ENCODE measurements at places on chromosomes 5 and 9.

- DNase-seq, result no peak
Observed at GRCh38 chr9:131874447-131874846, 134.6 kb upstream of the RAPGEF1 start.

DNA sequence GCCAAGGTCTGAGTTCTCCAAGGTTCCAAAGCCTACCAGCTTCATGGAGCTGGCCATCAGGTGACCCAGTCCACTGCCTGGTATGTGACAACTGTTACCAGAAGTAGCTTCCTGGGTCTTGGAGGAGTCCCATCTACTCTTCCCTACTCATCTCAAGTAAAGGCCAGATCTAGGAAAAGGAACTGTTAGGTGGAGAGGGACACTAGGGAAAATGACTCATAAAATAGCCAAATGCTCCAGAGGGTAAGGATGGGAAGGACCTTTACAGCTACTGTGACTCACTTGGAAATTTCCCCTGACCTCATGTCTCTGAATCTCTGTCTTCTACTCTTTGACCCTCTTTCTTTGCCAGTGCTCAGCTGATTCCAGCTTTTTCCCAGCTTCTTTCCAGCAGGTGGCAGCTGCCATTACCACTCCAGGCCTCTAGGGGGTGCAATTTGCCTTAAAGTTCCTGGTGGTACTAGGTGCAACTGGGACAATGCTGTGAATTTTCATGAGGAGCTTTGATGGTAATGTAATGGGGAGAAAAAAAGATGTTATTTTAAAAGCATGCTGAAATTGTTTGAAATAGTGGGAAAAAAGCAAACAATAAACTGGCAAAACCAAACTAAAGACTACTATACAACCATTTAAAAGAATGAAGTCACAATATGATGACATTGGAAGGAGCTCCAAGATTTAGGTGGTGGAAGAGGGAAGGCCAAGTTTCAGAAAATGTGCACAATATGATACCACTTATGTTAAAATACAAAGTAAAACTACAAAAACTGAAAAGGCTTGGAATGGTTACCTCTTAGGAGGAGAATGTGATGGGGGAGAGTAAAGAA lies 27.1 kb upstream of the MYORG start:
- peak; percentile 44 for DNase-seq

DNA sequence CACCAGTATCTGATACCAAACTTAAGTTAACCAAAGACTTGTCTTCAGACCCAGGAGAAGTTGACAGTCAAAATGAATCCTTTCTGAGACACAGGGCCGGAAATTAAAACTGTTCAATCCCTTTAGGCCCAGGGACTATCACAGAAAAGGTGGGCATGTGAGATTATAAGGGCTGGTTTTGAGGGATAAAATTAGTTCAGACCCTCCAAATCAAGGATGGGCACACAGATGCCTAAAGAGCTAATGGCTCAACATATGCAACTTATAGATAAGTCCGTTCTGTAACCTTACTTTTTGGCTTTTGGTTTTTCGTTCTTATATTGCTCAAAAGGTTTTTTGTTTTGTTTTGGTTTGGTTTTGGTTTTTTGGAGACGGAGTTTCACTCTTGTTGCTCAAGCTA lies 129.6 kb upstream of the ABCA1 start:
- no peak for DNase-seq

DNA sequence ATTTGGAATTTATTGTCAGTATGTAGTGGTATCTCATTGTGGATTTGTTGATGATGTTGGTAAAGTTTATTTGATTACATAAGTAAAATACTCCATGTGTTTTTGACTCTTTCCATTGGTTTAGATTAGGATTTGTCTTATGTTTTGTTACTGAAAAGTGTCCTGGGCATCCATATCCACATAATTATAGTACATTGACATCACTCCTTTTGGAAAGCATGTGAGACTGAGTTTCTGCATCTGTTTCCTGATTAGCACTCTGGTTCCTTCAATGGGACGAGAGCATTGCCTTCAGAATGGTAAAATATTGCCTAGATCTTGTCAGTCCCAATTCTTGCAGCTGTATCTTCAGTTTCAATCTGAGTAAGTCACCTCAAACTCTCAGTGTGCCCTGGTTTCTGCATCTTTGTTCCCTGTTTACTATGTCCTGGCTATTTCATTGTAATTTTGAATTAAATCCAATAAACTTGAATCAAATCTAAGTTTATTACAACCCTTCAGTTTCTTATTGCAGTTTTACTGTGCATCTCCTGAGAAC lies 128.1 kb downstream of the FBXO38 start:
- no peak for DNase-seq

- DNase-seq, result no peak
Observed at GRCh38 chr5:41722359-41722950, 147.8 kb downstream of the OXCT1 start.

DNA sequence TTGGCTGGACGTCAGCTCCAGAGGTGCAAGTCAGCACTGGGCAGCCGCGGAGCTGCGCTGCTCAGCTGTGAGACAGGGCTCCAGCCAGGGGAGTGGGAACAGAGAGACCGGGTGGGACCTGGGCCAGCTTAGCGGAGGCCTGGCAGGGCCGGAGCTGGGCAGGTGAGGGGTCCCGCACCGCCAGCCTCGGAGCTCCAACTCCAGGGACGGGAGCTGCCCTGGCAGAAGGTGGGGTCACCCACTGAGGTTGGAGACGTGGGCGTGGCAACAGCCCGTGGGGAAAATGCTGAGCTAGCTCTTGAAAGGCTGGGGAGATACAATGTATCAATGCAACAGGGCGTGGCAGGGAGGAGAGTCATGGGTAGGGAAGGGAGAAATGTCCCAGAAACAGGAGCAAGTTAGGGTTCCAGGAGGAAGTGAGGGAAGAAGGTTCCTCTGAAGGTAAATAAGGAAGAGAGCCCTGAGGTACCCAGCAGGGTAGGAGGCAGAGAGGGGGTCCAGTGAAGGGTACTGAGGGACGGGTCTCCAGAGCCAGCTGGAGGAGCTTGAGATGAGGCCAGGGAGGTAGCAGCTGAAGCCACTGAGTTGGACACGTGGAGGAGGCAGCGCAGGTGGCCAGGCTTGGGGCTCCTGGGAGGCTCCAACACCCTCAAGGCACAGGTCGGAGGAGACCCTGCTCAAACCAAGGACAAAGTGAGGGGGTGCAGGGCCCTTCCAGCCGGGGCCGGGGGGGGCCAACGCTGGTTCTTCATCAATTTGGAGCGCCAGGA lies 736 bp upstream of the NKD2 start:
- DNase-seq, result no peak

GRCh38 chr9:137040568-137040967 lies 5.4 kb downstream of the NPDC1 start:
- no peak for DNase-seq

DNA sequence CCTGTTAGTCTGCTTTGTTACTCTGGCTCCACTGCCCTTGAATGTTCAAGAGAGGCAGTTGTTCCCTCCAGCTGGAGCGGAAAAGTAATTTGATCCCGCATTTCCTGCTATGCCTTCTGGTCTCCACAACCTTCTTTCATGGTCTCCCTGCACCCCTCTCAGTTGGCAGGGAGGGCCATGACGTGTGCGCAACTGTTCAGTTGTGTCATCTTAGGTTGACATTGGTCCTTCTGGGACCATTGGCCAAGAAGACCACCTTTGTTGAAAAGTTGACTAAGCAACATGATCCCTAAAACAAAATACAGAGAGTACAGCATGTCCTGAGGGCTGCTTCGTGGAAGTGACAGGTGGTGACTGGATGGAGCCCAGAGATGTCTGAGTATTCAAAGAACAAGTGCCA lies 192.5 kb upstream of the TUT7 start:
- DNase-seq, result no peak

DNA sequence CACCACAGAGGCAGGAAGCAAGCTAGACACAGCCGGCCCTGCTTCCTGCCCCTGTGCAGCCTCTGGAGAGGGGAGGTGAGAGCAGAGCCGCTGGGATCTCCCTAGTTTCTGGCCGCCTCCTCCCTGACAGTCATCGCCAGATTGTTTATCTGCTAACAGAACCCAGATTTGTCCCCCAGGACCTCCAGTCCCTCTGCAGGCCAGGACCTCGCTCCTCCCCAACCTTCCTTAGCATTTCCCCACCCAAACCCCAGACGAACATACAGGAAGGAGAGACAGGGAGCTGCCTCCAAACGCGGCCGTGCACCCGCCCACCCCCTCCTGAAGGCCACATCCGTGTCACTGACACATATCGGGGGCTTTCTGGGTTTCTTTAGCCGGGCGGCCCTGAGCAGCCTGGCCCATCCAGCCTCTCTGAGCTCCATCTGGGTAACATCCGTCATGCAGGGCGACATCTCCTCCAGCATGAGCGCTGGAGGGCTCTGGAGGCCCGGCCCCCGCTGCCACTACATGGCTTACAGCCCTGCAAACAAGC lies 47.5 kb downstream of the DBH start:
- no peak for DNase-seq

DNA sequence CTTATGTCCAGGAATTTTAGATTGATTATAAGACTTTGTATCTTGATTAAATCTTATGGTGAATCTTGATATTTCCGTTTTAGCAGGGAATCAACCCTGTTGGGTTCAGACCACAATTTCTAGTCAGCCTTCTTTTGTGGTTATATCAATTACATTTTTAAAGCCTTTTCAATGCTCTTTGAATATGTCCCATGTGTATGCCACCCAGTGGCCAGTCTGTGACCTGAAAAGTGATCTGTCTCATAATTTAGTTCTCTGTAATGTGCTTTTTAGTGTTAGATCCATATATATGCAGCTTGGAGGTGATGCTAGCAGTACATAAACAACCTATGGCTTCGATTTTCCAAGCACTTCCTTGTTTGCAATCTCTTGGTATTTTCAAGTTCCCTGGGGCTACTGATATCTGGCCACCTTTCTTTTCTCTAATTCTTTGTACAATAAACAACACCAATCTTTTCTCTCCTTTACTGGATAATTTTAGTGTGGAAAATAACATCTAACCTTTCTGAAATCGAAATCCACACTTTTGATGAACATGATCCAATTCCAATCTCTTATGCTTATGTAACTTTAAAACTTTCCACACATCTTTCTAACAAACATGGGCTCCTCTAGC lies 28.8 kb downstream of the PDE8B start:
- no peak for DNase-seq

- DNase-seq, result no peak
Observed at GRCh38 chr9:114011313-114011712, 66.8 kb downstream of the AMBP start.

GRCh38 chr9:27943501-27943900 lies 370.2 kb upstream of the C9orf72 start:
- DNase-seq, result no peak

- no peak for DNase-seq
Observed at GRCh38 chr5:109628591-109628990, 61.1 kb upstream of the MAN2A1 start.

GRCh38 chr5:88539026-88539425 lies 270.4 kb upstream of the TMEM161B start:
- no peak for DNase-seq

- DNase-seq, result peak; percentile 76
Observed at GRCh38 chr9:137150617-137151457, 11.9 kb downstream of the GRIN1 start.

DNA sequence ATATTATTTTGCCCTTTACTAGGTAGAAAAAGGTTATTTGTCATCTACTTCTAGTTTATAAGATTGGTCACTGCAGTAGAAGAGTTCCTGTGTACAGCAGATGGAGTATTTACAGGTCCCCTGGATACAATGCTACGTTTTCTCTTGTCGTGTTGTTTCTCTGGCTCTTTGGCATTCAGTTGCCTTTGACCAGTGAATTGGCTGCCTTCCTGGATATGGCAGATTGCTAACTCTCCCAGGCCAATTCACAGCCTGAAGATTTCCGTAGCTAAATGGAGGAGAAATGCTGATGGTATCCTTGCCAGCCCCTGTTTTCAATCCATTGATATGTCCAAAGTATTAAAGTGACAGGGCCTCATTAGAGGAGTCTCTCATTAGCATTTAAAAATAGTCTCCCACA lies 32.5 kb upstream of the GNAQ start:
- no peak for DNase-seq

DNA sequence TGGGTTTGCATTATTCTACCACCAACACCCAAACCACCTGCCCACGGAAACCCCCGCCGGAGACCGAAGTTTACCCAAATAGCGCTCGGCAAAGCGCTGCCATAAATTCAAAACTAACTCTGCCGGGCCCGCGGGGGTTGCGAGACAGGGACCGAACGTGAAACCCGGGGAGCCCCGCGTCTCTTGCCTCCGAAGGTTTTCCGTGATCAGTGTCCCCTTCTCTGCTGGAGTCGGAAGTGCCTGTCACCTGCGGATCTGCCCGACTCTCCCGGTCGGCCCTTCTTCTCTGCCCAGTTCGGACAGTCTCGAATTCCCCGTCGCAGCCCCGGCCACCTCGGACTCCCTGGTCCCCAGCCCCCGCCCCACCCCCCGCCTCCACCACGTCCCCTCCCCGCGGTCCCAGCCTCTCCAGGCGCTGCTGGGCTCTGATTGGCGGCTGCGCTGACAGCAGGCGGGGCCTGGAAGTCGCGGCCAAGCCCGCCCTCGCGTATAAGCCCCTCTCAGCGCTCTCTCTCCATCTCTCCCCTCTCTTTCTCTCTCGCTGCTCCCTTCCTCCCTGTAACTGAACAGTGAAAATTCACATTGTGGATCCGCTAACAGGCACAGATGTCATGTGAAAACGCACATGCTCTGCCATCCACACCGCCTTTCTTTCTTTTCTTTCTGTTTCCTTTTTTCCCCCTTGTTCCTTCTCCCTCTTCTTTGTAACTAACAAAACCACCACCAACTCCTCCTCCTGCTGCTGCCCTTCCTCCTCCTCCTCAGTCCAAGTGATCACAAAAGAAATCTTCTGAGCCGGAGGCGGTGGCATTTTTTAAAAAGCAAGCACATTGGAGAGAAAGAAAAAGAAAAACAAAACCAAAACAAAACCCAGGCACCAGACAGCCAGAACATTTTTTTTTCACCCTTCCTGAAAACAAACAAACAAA lies at the start of gene RORB:
RORB (plus strand) TSS at position 517 of the 929 bp plus-strand sequence. CDS start 642 bp downstream, outside the sequence.
- DNase-seq, result peak; percentile 66

- DNase-seq, result no peak
Observed at GRCh38 chr5:149358868-149359495, 1.1 kb downstream of the PCYOX1L start.

DNA sequence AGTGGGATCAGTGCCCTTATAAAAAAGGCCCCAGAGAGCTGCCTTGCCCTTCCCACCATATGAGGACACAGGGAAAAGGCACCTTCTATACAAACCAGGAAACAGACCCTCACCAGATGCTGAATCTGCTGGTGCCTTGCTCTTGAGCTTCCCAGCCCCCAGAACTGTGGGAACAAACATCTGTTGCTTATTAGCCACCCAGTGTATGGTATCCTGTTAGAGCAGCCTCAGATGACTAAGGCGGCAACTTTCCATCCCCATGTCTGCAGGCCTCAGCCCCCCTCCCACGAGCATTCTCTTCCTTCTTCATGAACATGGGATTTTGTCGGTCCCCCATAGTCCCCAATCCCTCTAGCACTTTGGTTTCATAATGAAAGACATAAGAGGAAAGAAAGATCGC lies 202.5 kb upstream of the GAS1 start:
- DNase-seq, result no peak

DNA sequence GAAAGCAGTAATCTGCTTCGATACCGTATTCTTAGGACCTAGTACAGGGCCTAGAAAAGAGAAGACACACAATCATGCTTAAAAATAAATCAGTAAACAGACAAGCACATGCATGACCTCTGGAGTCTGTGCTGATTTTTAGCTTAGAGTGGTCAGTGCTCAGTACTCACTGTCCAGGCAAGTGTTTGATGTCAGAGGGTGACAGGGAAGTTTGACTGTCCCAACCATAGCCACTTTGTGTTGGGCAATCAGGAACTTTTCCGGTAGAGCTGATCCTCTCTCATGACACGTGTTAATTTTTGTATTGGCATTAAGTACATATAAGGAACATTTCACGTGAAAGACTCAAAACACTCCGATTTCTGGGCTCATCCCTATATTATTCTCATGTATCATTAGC lies 464.7 kb upstream of the KLF4 start:
- DNase-seq, result no peak

GRCh38 chr5:67205981-67206380 lies 9.4 kb upstream of the CD180 start:
- no peak for DNase-seq

Measured in NT2/D1 (cell line).